ENCODE measurements at places on chromosomes 4 and X.

GRCh38 chr4:26035921-26036320, 121.9 kb downstream of the SMIM20 start:
- DNase-seq = no peak

DNA sequence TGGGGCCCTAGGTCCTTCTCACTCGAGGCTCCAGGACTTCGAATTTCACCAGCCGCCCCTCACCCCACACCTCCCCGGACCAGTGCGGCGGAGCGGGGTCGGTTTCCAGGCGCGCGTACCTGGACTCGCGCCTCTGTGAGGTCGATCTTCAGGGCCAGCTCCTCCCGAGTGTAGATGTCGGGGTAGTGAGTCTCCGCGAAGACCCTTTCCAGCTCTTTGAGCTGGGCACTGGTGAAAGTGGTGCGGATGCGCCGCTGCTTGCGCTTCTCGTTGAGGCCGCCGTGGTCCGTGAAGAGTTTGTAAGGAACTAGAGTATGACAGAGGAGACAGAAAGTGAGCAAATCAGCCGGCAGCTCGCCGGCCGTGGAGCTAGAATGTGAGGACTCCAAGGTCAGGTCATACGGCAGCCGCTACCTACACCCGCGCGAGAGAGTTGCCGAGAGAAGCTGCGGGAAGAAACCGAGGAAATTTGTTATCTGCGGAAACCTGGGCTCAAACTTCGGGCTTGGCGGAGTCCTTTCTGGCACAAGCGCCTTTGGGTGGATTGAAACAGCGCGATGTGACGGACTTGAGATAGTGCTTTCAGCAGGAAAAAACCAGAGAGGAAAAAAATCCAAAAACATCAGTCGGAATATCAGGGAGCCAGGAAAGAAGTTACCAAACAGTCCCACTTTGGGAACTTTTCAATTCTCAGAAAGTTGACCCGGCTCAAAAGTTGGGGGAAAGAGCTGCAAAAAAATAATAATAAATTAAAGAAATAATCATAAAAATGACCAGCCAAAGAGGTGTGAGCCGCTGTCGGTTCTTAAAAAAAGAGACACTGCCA, 1.1 kb downstream of the PHOX2B start:
- no peak for DNase-seq

DNA sequence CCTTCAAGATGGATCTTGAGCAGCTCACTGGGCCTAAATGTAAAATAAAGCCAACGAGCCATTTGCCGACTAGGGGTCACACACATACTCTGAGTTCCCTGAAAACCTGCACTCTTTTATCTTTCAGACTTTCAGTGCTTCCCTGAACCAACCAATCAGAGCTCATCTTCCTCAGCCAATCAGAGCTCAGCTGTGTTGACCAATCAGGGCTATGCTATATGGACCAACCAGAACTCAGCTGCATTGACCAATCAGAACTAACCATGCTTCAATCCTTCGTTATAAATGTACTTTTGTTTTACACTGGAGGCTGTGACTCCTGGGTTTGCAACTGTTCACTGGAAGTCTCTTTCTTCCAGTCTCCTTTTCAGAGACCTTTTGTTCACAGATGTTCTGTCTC, 19.3 kb downstream of the SLC25A53 start:
- no peak for DNase-seq

GRCh38 chr4:116027311-116027710, 913.9 kb upstream of the NDST4 start:
- no peak for DNase-seq

GRCh38 chr4:112560084-112560483, 44.1 kb upstream of the NEUROG2 start:
- peak; percentile 28 for DNase-seq

- no peak for DNase-seq
Observed at GRCh38 chr4:67687636-67688035, 13.3 kb downstream of the UBA6 start.

DNA sequence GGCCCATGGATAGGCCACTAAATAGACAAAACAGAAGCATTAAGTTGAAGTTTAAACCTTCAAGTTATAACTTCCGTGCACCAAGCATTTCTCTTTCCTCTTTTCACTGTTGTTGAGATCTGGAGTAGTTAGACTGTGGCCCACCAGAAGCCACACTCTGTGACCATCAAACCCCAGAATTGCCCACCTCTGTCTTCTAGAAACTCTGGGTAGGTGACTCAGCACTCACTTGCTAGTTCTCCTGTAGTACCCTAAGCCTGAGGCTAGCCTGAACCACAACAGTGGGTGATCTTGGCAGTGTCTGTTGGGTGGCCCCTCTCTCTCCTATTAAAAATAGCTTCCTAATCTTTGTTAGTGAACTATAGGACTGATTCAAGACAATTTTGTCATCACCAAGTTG, 24.6 kb upstream of the CD40LG start:
- no peak for DNase-seq

- DNase-seq = no peak
Observed at GRCh38 chrX:68659385-68659784, 11.9 kb downstream of the STARD8 start.

GRCh38 chrX:129522184-129523078, 859 bp downstream of the SMARCA1 start:
- peak; percentile 5 for DNase-seq

- no peak for DNase-seq
Observed at GRCh38 chr4:25020236-25020635, 10.5 kb downstream of the LGI2 start.

- DNase-seq = no peak
Observed at GRCh38 chr4:74244049-74244448, 64.2 kb upstream of the EPGN start.

DNA sequence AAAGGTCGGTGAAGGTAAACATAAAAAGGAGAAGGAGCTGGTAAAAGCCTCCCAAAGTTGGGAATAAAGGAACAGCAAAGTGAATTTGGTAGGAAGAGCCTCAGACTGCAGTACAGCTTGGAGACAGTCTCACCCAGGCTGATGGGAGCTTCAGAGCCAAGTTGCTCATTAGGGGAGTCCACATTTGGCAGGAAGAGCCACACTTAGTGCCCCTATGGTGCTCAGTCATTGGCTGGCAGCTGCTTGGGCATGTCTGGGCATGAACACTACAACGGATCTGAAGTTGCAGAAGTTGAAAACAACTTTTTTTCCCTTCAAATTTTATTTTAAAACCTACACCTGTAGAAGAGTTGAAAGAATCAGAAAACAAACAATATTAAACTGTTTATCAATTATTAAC, 2497.3 kb downstream of the ARAP2 start:
- DNase-seq = no peak

DNA sequence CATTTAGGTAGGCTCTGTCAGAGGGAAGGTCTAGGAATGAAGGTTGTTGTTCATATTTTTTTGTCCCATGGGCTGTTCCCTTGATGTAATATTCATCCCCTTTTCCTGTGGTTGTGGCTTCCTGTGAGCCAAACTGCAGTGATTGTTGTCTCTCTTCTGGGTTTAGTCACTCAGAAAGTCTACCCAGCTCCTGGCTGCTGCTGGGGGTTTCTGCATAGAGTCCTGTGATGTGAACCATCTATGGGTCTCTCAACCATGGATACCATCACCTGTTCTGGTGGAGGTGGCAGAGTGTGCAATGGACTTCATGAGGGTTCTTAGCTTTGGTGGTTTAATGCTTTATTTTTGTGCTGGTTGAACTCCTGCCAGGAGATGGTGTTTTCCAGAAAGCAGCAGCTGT, 122.8 kb downstream of the ZC4H2 start:
- no peak for DNase-seq

GRCh38 chr4:89400287-89401035, 92.9 kb upstream of the GPRIN3 start:
- no peak for DNase-seq

GRCh38 chr4:131613824-131614216, 1535.3 kb upstream of the PCDH10 start:
- DNase-seq = no peak

- no peak for DNase-seq
Observed at GRCh38 chr4:142043509-142043908, 407.1 kb downstream of the IL15 start.

DNA sequence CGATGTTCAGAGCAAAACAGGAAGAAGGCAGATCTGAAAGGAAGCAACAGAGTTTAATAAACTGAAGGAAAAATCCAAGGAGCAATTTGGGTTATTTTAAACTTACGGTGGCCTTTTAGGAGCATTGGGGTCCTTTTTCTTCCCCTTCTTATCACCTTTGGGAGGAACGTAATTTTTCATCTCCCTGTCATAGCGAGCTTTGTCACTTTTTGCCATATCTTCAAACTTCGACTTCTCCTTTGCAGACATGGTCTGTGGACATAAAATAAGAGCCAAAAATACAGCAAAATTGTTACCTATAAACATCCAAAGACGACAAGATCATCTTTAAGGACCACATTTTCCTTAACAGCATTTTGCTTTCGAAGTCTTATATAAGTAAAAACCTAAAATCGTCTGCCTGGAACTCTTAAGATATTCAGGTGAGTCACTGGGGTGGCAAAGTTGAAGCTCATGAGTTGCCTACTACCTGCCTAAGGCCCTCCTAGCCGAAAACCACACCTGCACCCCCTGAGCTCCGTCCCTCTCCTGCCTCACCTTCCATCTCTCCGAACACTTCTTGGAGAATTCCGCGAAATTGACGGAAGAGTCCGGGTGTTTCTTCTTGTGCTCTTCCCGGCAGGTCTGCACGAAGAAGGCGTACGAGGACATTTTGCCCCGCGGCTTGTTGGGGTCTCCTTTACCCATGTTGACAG, 1.0 kb downstream of the HMGB2 start:
- DNase-seq = peak; percentile 4

- DNase-seq = no peak
Observed at GRCh38 chr4:152780267-152780778, 569 bp downstream of the ARFIP1 start.

- DNase-seq = no peak
Observed at GRCh38 chrX:30308263-30309138, 689 bp downstream of the NR0B1 start.
